Purkinje cell (primary cell): ENCODE measurements at places on chromosomes 2 and 18. TPM values are rescaled to one million over a fixed set of nuclear protein-coding genes. Genes with fewer than 3 reads are reported as not detected.

IL1R2 gene
- 1.6 TPM in 1 of 2 replicates, not detected in the other for polyA plus RNA-seq

PTPRM gene
- 887 and 1,062 TPM in 2 replicates for polyA plus RNA-seq

ZSWIM2 gene
- polyA plus RNA-seq: not detected in 2 replicates

TLX2 gene
- not detected in 2 replicates for polyA plus RNA-seq

EML6 gene
- polyA plus RNA-seq: 7.3 and 17.7 TPM in 2 replicates

PCARE gene
- 0.22 TPM in 1 of 2 replicates, not detected in the other for polyA plus RNA-seq

SDC1 gene
- 3.1 and 9.0 TPM in 2 replicates for polyA plus RNA-seq

GPR45 gene
- not detected in 2 replicates for polyA plus RNA-seq

COPS9 gene
- polyA plus RNA-seq: 601 and 611 TPM in 2 replicates

NTSR2 gene
- 1.7 and 3.4 TPM in 2 replicates for polyA plus RNA-seq

RNF144A gene
- 3.1 and 3.9 TPM in 2 replicates for polyA plus RNA-seq

SCLY gene
- polyA plus RNA-seq: 4.2 and 8.9 TPM in 2 replicates

ASB3 gene
- polyA plus RNA-seq: 40.3 and 48.4 TPM in 2 replicates

TWIST2 gene
- not detected in 2 replicates for polyA plus RNA-seq

TXNDC2 gene
- polyA plus RNA-seq: not detected in 2 replicates

AQP12A gene
- not detected in 2 replicates for polyA plus RNA-seq

SMYD1 gene
- 0.16 TPM in 1 of 2 replicates, not detected in the other for polyA plus RNA-seq

FSHR gene
- not detected in 2 replicates for polyA plus RNA-seq

CD8B2 gene
- not detected in 2 replicates for polyA plus RNA-seq

PLGLB1 gene
- polyA plus RNA-seq: 6.9 and 7.0 TPM in 2 replicates

CRACDL gene
- polyA plus RNA-seq: 0.27 and 7.3 TPM in 2 replicates
